Upper lobe of left lung (tissue), 6 donors: ENCODE measurements at places on chromosomes 2 and 18. TPM values are rescaled to one million over a fixed set of nuclear protein-coding genes. Genes with fewer than 3 reads are reported as not detected.

- DNase-seq: no peak
Measured at GRCh38 chr2:28681606-28682005, 70.0 kb upstream of the PPP1CB start.

GRCh38 chr18:71707985-71708500, 836.1 kb downstream of the CBLN2 start:
- no peak for DNase-seq

GRCh38 chr2:197237291-197238042, 73.1 kb downstream of the ANKRD44 start:
- DNase-seq: no peak

DNA sequence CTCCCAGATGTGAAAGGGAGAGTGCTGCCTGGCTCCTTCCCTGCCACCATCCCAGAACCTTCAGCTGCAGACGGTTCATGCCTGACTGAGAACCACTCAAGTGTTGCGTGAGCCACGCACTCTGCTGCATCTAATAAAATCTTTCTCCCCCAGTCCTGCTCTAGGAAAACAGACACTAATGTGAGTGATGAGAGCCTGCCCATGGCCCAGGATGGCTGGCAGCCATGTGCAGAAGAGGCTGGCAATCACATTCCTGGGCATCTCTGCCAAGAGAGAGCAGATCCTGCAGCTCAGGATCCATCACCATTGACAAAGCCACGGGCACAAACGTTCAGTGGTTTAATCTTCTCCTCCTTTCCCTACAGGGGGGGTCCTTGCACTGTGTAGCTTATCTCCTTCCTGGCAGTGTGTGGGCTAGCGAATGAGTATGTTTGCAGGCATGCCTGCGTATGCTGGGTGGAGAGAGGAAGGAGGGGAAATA, 477.5 kb downstream of the SLC4A3 start:
- no peak for DNase-seq

GRCh38 chr2:10909050-10909995, 2.4 kb upstream of the KCNF1 start:
- no peak for DNase-seq

- DNase-seq: no peak
Measured at GRCh38 chr2:107992069-107992468, 5.7 kb downstream of the SLC5A7 start.

DNA sequence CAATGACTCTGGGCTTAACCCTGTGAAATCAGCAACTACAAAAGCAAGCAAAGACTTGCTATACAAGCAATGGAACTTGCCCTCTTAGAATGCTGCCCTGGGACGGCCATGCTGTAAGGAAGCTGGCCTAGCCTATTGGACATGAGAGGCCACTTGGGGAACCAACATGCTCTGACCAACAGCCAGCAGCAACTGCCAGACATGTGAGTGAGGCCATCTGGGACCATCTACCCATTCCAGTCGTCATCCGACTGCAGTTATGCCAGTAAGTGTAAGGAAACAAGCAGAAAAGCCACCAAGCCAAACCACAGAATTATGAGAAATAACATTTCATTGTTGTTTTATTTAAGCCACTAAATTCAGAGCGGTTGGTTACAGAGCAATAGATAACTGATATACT, 40.9 kb downstream of the CLASP1 start:
- no peak for DNase-seq

DNA sequence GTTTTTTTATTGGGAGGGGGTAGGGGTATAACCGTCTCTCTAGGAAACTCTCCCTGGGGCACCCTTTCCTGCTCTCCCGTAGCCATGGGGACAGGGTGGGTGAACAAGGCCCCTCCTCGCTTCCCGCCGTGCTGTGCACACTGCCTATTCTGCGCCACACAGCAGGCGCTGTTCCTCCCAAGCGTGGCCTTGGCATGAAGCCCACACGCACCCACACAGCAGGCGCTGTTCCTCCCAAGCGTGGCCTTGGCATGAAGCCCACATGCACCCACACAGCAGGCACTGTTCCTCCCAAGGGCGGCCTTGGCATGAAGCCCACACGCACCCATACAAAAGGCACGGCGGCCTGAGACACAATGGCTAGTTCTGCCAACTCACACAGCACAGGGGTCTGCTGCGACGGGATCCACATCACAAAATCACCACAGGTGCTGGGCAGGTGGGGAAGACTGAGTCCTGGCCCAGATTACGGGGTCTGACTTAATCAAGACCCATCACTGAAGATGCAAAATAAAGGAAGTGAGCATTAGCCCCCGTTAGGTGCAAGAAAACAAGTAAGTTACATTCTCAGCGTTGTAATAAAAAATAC, 46.6 kb upstream of the TPO start:
- DNase-seq: peak; percentile 71

DNA sequence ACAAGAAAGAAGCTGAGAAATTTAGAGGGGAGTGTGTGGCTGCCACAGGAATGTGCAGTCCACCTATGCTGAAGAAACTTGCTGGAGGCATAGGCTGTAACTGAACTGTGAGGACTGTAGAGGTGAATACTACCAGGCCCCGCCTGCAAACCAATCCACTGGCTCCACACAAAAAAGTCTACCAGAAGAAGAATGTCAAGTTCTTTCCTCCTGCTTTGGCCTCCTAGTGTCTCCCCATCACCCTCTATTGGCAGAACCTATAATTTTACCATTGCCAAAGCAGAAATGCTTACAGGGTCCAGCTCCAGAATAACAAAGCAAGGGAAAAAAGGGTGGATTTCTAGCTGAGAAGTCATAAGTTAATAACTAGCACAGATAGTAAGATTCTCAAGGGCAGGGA, 5.9 kb upstream of the ATP5MC3 start:
- no peak for DNase-seq

- no peak for DNase-seq
Measured at GRCh38 chr18:40866968-40867367, 1088.1 kb upstream of the PIK3C3 start.

DNA sequence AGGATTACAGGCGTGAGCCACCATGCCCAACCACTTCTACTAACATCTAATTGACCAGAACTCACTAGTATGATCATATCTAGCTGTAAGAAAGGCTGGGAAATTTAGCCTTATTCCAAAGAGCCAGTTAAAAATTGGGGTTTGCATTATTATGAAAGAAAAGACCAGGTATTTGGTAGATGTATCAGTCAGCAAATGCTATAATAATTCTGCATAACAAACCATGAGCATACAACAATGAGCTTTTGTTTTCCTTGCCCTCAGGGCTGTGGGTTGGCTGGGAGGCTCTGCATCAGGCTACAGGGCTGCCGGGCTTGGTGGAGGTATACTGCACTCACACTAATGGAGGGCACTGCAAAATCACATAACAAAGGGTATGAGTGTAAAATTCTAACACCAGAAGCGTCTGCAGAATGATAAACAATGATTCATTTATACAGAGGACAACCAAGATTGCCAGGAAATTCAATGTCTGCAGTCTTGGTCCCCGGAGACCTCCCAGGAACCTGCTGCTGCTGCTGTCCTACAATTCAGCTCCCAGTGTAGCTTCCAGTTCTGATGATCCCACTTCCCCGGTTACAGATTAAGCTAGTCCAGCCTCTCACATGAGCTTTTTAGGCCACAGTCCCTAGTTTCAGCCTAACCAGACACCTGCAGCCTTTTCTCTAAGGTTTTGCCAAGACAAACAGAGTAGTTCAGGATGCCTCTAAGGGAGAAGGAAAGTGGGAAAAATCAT, 32.2 kb upstream of the ST3GAL5 start:
- DNase-seq: no peak

DNA sequence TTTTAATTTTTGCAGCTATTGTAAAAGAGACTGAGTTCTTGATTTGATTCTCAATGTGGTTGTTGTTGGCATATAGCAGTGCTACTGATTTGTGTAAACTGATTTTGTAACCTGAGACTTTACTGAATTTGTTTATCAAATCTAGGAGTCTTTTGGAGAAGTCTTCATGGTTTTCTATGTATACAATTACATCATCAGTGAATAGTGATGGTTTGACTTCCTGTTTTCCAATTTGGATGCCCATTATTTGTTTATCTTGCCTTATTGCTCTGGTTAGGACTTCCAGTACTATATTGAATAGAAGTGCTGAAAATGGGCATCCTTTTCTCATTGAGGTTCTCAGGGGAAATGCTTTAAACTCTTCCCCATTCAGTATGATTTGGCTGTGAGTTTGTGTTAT, 99.7 kb downstream of the GULP1 start:
- no peak for DNase-seq

DNA sequence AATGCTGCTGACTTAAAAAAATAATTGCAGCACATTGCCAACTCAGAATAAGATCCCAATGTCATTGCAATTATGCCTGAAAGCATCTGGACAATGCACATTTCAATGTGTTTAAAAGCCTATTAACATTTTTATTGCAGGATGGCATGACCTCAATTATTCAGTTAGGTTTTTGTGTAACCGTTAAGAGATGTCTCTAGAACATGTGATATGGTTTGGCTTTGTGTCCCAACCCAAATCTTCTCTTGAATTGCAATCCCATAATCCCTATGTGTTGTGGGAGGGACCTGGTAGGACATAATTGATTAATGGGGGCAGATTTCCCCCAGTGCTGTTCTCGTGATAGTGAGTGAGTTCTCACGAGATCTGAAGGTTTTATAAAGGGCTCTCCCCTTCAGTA, 43.2 kb upstream of the ZC3H15 start:
- DNase-seq: no peak

- DNase-seq: no peak
Measured at GRCh38 chr2:112670252-112671022, 24.7 kb downstream of the SLC20A1 start.

DNA sequence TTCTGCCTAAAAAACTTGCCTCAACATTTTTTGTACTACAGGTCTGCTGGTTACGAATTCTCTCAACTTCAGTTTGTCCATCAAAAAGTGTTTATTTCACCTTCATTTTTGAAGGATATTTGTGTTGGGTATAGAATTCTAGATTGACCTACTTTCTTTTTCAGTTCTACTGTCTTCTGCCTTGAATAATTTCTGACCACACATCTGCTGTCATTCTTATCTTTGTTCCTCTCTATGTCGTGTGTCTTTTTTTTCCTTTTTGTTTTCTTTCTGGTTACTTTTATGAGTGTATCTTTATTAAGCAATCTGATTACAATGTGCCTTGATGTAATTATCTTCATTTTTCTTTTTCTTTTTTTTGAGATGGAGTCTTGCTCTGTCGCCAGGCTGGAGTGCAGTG, 25.3 kb downstream of the ADCY3 start:
- no peak for DNase-seq

STPG4 gene
- total RNA-seq: not detected

RSAD2 gene
- 20.0 TPM for total RNA-seq

BOLL gene
- total RNA-seq: not detected

FSHR gene
- total RNA-seq: not detected

CYTIP gene
- 29.9 TPM for total RNA-seq
